ENCODE measurements at places on chromosomes 12 and 14. TPM values are rescaled to one million over a fixed set of nuclear protein-coding genes. Genes with fewer than 3 reads are reported as not detected.

The ZDHHC22 gene
- 0.18 TPM for total RNA-seq

- no peaks in the 10 kb centered on the region for H3K27me3 ChIP-seq
- no peak for DNase-seq
- H3K36me3 ChIP-seq, result no peaks in the 10 kb centered on the region
- no peaks in the 10 kb centered on the region for H3K4me1 ChIP-seq
- no peak overlapping the region for H3K4me3 ChIP-seq
- no peak overlapping the region for H3K27ac ChIP-seq
These were observed 87.9 kb upstream of the IGF1 start for GRCh38 chr12:102568276-102568675.

DNA sequence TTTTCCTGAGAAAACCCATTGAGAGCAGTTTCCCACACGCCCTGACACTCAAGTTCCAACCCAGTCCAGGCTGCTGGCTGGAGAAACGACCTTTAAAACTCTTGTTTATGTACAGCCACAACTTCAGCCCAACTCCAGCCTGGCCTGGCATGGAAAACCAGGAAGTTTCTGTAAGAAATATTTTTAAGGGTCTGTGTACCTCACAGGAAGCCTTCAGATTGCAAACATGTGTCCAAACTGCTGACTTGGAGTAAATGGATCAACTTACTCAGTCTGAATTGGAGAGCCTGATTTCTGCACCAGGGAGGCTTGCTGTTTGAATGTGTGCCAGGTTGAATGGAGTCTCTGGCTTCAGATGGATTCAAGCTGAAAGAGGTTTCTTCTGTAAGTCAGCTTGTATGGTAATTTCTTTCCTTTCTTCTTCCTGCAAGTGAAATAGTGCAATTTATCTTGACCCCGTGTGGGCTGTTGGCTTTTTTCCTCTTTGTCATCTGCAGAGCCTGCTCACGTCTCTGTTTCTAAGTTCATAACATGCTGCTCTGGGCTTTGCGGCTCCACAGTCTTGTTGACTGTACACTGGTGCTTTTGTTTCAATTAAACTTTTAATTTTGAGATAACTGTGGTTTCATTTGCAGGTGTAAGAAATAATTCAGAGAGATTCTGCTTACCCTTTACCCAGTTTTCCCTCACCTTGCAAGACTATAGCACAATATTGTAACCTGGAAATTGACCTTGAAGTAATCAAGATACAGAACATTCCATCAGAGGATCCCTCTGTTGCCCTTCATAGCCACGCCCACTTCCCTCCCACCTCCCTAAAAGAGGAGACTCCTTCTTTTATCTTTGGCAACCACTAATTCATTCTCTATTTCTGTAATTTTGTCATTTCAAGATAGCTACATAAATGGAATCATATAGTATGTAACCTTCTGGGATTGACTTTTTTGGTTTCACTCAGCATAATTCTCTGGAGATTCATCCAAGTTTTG, 109.7 kb upstream of the PRMT8 start:
- no peaks in the 10 kb centered on the region for H3K27me3 ChIP-seq
- H3K4me1 ChIP-seq, result peaks cover 18% of the 10 kb centered on the region
- H3K36me3 ChIP-seq, result no peaks in the 10 kb centered on the region
- H3K27ac ChIP-seq, result peak overlapping the region; percentile 49
- DNase-seq, result peak; percentile 88

DNA sequence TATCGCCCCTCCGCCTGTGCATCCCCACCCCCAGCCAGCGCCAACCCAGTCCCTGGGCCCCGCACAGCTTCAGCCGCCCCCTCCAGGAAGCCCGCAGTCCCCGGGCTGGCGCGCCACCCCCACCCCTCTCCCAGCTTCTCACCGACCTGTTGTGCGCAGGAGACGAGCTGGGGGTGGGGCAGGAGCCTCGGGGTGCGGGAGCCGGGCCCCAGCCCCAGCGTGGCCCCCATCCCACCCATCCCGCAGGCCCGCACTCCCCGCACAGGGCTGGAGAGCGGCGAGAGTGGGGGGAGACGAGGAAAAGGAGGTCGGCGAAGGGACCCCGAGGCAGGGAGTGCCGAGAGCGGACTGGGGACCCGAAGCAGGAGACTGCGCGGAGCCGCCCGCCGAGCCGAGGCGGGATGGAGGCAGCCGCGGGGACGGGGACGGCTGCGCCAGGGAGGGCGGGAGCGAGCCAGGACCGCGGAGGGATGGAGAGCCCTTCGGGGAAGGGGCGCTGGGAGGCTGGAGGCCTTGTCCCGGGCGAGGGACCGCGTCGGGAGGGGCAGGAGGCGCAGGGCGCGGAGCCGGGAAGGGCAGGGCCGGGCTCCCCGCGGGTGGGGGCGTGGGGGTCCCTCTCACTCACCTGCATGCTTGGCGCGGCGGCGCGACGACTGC, 498 bp downstream of the PIANP start:
- peak overlapping the region; percentile 68 for H3K4me3 ChIP-seq
- DNase-seq, result peak; percentile 60
- H3K36me3 ChIP-seq, result no peaks in the 10 kb centered on the region
- H3K27ac ChIP-seq, result no peak overlapping the region
- H3K4me1 ChIP-seq, result peaks cover 19% of the 10 kb centered on the region

- H3K27ac ChIP-seq, result no peak overlapping the region
- no peaks in the 10 kb centered on the region for H3K27me3 ChIP-seq
- H3K4me3 ChIP-seq, result no peak overlapping the region
- DNase-seq, result no peak
These were observed 177.7 kb upstream of the RGS6 start for GRCh38 chr14:71754422-71755095.

DNA sequence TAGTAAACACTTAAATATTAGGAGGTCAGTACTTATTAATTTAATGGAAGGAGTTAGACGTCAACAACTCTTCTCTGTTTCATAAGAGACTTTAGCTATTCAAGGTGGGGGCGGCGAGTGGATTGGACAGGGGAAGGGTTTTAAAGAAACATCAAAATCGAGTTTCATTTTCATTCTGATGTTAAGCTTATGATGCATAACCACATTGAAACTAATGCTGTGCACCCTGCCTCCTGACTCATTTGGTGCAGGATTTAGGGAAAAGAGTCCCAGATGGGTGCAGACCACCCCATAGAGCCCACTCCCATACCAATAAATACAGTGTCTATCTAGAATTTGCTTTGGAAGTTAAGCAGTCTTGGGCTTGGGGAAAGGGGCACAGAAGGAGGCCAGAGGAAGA, 7.4 kb downstream of the ZBTB39 start:
- H3K4me1 ChIP-seq, result peaks cover 14% of the 10 kb centered on the region
- peaks cover 88% of the 10 kb centered on the region for H3K36me3 ChIP-seq
- no peaks in the 10 kb centered on the region for H3K27me3 ChIP-seq
- H3K4me3 ChIP-seq, result no peak overlapping the region

DNA sequence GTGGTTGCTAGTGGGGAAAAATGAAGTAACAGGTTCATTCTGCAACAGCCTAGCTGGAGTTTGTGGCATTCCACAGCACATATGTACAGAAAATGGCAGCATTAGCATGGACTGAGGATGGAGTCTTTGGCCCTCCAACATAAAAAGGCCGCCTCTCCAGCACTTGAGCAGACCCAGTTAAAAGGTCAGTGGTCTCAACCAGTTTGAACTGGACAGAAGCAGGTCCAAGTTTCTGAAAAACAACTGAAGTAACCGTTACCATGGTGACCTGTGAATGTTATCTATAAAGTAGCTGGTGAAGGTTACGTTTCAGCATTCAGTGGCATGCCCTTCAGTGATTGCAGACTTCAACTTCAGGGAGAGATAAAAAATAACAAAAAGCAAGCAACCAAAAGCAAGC, 34.1 kb upstream of the OR10AD1 start:
- DNase-seq, result peak; percentile 68
- H3K27me3 ChIP-seq, result no peaks in the 10 kb centered on the region
- no peak overlapping the region for H3K27ac ChIP-seq

The DIO3 gene
- total RNA-seq, result 0.29 TPM

The TEAD4 gene
- not detected for total RNA-seq

DNA sequence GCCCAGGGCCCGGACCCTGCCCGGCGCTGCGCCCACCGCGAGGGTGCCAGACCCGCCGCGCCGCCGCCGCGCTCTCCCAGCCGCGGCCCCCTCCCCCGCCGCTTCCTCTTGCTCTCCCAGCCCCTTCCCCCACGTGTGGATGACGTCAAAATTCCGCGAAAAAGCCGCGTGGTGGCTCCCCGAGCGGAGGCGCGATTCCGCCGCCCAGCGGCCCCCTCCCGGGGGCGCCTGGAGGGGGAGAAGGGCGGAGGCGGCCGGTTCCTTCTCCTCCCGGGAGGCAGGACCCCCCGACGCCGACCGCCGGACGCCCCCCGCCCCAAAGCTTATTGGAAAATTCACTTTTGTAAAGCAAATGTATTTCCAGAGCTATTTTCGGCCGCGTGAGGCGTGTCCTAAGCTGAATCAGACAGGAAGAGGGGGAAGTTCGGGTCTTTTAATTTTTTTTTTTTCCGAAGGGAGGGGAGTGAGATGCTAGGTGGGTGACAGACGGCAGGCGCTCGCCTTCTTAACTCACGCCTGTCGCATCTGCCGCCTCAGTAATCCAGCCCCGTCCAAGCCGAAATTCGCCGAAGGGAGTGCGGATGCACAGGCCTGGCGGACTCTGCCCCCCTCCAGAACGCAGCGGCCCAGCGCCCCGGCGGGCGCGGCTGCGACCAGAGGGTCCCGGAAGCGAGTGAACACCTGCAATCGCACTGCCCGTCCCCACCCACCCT, 4.1 kb upstream of the CCND2 start:
- peak overlapping the region; percentile 72 for H3K4me3 ChIP-seq
- H3K4me1 ChIP-seq, result peaks cover 59% of the 10 kb centered on the region
- no peaks in the 10 kb centered on the region for H3K36me3 ChIP-seq
- H3K27ac ChIP-seq, result peak overlapping the region; percentile 91
- peak; percentile 97 for DNase-seq
- H3K27me3 ChIP-seq, result peaks cover 60% of the 10 kb centered on the region

- no peaks in the 10 kb centered on the region for H3K27me3 ChIP-seq
- peak; percentile 5 for DNase-seq
- no peaks in the 10 kb centered on the region for H3K4me1 ChIP-seq
These were observed 461.0 kb downstream of the GXYLT1 start for GRCh38 chr12:41683513-41684240.

The SMCO2 gene
- total RNA-seq, result not detected

DNA sequence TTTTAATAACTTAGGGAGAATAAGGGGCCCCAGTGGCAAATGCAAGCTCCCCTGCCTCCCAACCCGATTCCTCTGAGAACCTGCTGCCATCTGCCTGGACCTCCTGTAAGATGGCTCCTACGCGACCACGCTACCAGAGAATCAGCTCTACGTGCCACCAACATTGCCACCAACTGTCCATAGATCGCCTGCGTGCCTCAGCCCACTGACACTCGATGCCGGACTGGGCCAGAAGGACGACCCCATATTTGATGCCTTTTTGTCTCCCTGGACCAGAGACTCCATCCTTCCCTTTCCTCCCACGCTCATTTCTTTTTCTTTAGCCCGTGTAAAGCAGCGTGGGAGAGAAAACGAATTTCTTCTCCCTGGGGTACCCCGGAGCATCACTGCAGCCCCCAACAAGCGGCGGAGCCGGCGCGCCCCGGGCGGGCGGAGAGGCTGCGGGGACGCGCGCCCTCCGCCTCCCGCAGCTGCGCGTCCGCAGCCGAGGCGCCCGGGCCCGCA, 565 bp upstream of the KLHL42 start:
- H3K4me3 ChIP-seq, result peak overlapping the region; percentile 85
- no peaks in the 10 kb centered on the region for H3K27me3 ChIP-seq
- no peak for DNase-seq
- peaks cover 47% of the 10 kb centered on the region for H3K4me1 ChIP-seq
- H3K36me3 ChIP-seq, result no peaks in the 10 kb centered on the region

GRCh38 chr14:40402957-40403356, 970.7 kb upstream of the FBXO33 start:
- no peak overlapping the region for H3K27ac ChIP-seq
- H3K27me3 ChIP-seq, result no peaks in the 10 kb centered on the region
- H3K36me3 ChIP-seq, result no peaks in the 10 kb centered on the region
- H3K4me1 ChIP-seq, result no peaks in the 10 kb centered on the region
- H3K4me3 ChIP-seq, result no peak overlapping the region
- no peak for DNase-seq

GRCh38 chr14:84340938-84341337, 1189.0 kb upstream of the FLRT2 start:
- H3K36me3 ChIP-seq, result no peaks in the 10 kb centered on the region
- no peak overlapping the region for H3K27ac ChIP-seq
- H3K4me1 ChIP-seq, result no peaks in the 10 kb centered on the region
- peak; percentile 53 for DNase-seq

GRCh38 chr14:44940211-44940610, 21.5 kb downstream of the KLHL28 start:
- no peaks in the 10 kb centered on the region for H3K27me3 ChIP-seq
- no peaks in the 10 kb centered on the region for H3K4me1 ChIP-seq
- no peak overlapping the region for H3K27ac ChIP-seq
- DNase-seq, result no peak
- peaks cover 77% of the 10 kb centered on the region for H3K36me3 ChIP-seq

- H3K27ac ChIP-seq, result no peak overlapping the region
- no peak overlapping the region for H3K4me3 ChIP-seq
- H3K27me3 ChIP-seq, result no peaks in the 10 kb centered on the region
- no peaks in the 10 kb centered on the region for H3K36me3 ChIP-seq
- H3K4me1 ChIP-seq, result no peaks in the 10 kb centered on the region
- no peak for DNase-seq
These were observed 29.2 kb downstream of the BBS10 start for GRCh38 chr12:76318773-76319594.

The SYT10 gene
- 2.8 TPM for total RNA-seq

- H3K36me3 ChIP-seq, result no peaks in the 10 kb centered on the region
- DNase-seq, result no peak
- no peak overlapping the region for H3K27ac ChIP-seq
- no peaks in the 10 kb centered on the region for H3K27me3 ChIP-seq
- H3K4me1 ChIP-seq, result peaks cover 6% of the 10 kb centered on the region
These were observed 30.9 kb upstream of the KLRD1 start for GRCh38 chr12:10276774-10277173.

The LMNTD1 gene
- total RNA-seq, result not detected

The TAS2R50 gene
- not detected for total RNA-seq

DNA sequence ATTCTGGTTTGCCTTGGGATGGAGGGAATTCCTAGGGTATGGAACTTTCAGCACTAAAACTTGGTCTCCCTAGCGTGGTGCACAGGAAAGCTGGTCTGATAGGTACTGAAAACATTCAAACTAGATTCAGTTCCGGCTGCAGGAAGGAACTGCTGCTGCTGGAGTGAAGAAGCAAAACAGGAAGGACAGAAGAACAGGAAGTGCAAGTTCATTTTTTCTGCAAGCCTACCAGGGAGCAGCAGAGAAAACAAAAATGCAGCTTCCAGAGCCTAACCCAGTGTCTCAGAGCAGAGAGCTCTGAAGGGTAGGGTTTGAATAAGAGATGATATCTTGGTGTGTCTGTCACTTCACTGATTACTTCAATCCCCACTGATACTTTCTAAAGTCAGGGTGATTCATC, 165.2 kb downstream of the VRK1 start:
- H3K27ac ChIP-seq, result no peak overlapping the region
- H3K4me1 ChIP-seq, result no peaks in the 10 kb centered on the region
- DNase-seq, result peak; percentile 18
- no peak overlapping the region for H3K4me3 ChIP-seq
- H3K27me3 ChIP-seq, result no peaks in the 10 kb centered on the region
- H3K36me3 ChIP-seq, result no peaks in the 10 kb centered on the region

- H3K4me3 ChIP-seq, result no peak overlapping the region
- H3K27ac ChIP-seq, result peak overlapping the region; percentile 78
- no peaks in the 10 kb centered on the region for H3K27me3 ChIP-seq
- no peaks in the 10 kb centered on the region for H3K36me3 ChIP-seq
- DNase-seq, result peak; percentile 29
- H3K4me1 ChIP-seq, result peaks cover 52% of the 10 kb centered on the region
These were observed 41.1 kb downstream of the SYNE2 start for GRCh38 chr14:63893701-63894458.

The CISTR gene
- not detected for total RNA-seq

The GLS2 gene
- total RNA-seq, result not detected

GRCh38 chr14:24774187-24774915, 140.4 kb upstream of the GZMB start:
- H3K4me1 ChIP-seq, result no peaks in the 10 kb centered on the region
- peak; percentile 55 for DNase-seq
- H3K36me3 ChIP-seq, result no peaks in the 10 kb centered on the region
- H3K4me3 ChIP-seq, result no peak overlapping the region

The ADCY6 gene
- total RNA-seq, result 130 TPM

The POMT2 gene
- total RNA-seq, result 20.3 TPM
